ENCODE measurements at places on chromosomes 13 and 19. TPM values are rescaled to one million over a fixed set of nuclear protein-coding genes. Genes with fewer than 3 reads are reported as not detected.

GRCh38 chr13:101915755-101916107, 463.3 kb downstream of the ITGBL1 start:
- DNase-seq: no peak

GRCh38 chr13:35826626-35827254, 304.4 kb downstream of the DCLK1 start:
- no peak for DNase-seq

DNA sequence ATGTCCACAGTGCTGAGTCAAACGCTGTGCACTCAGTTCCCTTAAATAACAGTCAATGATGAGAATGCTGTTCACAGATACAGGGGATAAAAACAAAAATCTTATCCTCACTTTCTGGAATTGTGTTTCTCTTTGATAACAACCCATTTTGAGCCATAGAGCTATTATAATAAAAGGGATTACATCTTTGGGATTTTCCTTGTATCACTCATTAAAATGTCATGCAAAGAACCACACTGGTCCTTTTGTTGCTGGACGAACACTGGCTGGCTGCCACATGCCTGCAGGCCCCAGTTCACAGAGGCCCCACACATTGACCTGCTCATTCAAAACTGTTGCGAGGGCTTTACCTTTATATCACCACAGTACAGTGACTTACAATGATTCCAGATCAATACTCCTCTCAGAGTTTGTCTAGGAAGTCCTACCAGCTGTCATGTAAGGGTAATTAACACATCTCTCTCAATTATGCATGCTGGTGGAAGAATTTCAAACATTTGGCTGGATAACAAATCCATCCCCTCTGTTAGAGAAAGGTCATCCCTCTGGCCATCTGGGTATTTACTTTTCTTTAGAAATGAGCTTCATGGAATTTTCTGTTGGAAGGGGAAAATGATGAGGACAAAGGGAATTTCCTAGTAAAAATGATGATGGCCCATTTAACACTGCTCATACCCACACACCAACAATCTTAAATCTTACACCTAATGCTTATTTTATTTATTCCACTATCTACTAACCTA, 85.9 kb downstream of the MBNL2 start:
- no peak for DNase-seq

- DNase-seq: no peak
Measured at GRCh38 chr13:22262001-22262885, 591.4 kb downstream of the FGF9 start.

DNA sequence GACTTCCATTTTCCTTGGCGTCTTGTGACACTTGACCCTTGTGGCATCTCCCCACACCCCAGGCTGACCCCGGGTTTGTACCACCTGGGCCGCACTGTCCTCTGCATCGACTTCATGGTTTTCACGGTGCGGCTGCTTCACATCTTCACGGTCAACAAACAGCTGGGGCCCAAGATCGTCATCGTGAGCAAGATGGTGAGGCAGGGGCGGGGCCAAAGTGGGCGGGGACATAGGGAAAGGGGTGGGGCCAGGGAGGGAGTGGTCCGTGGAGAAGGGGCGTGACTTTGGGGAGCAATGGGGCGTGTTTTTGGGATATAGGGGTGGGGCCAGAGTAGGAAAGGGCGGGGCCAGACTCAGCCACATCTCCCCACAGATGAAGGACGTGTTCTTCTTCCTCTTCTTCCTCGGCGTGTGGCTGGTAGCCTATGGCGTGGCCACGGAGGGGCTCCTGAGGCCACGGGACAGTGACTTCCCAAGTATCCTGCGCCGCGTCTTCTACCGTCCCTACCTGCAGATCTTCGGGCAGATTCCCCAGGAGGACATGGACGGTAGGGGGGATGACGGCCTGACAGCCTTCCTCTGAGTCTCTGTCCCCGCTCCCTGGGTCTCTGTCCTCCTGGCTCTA, 42.8 kb downstream of the TRPM4 start:
- DNase-seq: no peak

GRCh38 chr13:105773863-105774538, 761.5 kb downstream of the EFNB2 start:
- DNase-seq: no peak

DNA sequence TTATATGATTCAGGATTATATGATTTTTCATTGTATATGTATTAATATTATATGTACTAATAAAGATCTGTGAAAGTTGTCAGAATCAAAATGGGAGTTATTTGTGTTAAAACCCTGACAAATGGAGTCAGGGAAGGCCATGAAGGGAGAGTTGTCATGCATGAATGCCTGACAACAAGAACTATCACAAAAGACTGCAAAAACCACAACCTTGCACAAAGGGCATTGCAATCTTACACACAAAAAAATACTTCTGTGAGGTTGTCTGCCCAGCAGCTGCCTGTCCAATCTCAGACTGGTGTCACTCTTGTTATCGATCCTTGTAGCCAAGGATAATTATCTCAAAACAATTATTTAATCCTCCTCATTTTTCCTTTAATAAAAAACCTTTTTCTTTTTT, 21.2 kb upstream of the RBM26 start:
- DNase-seq: no peak

DNA sequence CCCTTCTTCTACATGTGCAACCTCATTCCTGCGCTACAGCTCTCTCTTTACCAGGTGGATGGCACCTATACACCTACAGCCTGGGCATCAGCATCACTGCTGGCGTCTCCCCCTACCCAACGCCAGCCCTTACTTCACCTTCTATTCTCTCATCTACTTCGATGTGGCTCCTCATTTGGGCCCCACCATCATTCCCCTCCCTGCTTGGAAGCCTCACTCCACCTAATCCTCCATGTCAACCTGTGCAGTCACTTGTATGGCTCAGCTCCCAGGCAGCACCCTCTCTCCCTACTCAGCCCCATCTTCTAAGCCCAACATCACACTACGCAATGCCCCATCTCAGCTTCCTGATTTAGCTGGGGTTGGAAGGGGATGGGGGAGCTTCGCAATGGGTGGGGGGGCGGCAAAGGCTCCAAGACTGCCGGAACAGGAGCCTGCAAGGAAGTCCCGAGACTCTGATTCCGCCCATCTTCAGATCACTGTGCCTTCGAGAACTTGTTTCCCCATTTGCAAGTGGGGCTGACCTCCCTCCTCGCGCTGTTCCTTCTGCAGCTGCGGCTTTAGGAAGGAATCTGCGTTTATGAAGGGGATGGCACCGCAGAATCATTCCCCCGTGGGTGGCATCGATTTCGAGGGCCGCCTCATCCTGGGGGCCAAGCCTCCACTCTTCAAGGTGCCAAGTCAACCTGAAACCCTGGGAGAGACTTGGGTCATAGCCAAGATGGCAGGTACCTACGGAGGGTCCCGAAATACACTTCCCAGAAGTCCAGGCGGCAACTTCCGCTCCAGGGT, 913 bp downstream of the MZF1 start:
- DNase-seq: no peak

- DNase-seq: no peak
Measured at GRCh38 chr19:11612816-11613511, 15.7 kb downstream of the ZNF627 start.

GRCh38 chr19:40394816-40395210, 4.8 kb upstream of the HIPK4 start:
- no peak for DNase-seq

GRCh38 chr13:36848199-36848982, 29.4 kb downstream of the RFXAP start:
- no peak for DNase-seq

DNA sequence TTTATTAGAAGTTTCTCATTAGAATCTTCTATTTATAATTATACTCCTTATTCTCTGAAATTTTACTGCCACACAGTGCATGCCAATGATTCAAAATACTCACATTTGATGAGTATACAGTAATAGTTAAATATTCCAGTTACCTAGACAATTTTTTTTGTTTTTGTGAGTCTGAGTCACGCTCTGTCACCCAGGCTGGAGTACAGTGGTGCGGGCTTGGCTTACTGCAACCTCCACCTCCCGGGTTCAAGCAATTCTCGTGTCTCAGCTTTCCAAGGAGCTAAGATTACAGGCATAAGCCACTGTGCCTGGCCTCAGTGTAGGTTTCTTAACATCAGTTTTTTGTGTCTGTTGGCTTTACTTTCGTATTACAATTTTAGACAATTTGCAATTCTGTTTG, 87.1 kb downstream of the ZNF486 start:
- DNase-seq: no peak

- DNase-seq: no peak
Measured at GRCh38 chr19:13012690-13013608, 17.7 kb downstream of the NFIX start.

DNA sequence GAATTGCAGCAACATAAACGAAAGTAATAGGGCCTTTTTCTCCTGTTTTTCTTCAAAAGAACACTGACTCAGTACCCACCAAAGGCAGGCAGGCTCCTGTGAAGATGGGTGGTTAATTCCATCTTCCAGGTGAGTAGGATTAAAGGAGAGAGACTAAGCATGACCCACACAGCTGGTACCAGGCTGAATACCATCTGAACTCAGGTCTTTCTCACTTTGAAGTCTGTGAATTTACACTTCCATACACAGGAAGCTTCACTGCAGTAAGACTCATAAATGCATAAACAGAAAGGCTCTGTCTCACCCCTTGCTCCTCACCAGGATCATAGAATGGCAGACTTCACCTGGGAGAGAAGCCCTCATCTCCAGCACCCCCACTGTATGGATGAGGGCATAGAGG, 194.6 kb downstream of the KLF12 start:
- DNase-seq: no peak

DNA sequence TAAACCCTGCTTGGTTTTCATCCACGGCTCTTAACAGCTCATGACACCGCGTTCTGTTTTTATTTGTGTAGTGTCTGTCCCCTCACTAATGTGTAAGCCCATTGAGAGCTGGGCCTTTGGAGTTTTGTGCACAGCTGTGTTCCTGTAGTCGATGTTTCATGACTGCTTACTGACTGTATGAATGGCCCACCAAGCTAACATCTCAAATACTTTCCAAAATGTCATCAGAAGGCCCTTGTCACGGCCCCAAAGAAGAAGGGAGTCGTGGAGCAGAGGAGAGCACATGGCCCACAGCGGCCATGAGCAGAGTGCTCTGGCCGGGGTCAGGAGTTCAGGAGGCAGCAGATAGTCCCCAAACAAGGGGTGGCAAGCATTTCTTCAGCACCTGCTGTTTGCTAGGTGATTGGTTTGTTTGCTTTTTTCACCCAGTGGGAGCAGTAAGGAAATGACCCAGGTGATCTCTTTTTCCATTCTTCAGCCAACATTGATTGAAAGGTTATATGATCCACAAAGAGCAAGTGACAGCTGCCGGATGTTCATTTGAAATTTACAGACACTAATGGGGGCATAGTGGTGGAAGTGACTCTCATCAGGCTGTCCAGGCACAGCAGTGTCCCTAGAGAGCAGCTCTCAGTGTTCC, 315.2 kb downstream of the ATP8A2 start:
- no peak for DNase-seq

The NOSIP gene
- polyA plus RNA-seq: 58.8 TPM

The DNAJC15 gene
- 17.0 TPM for polyA plus RNA-seq

The FCER2 gene
- 0.33 TPM for polyA plus RNA-seq

The BRSK1 gene
- polyA plus RNA-seq: 6.0 TPM

The PDE4C gene
- polyA plus RNA-seq: 1.1 TPM

The FNDC3A gene
- polyA plus RNA-seq: 52.9 TPM

Measured in muscle of arm (tissue), 14 donors.